ENCODE measurements at places on chromosomes 13 and 19. TPM values are rescaled to one million over a fixed set of nuclear protein-coding genes. Genes with fewer than 3 reads are reported as not detected.

GRCh38 chr19:42068756-42069571 is 1.0 kb downstream of the GRIK5 start:
- DNase-seq, result no peak

GRCh38 chr13:39341251-39341650 is 261.7 kb downstream of the LHFPL6 start:
- no peak for DNase-seq

GRCh38 chr13:30395192-30396158 is 26.8 kb upstream of the UBE2L5 start:
- peak; percentile 86 for DNase-seq

DNA sequence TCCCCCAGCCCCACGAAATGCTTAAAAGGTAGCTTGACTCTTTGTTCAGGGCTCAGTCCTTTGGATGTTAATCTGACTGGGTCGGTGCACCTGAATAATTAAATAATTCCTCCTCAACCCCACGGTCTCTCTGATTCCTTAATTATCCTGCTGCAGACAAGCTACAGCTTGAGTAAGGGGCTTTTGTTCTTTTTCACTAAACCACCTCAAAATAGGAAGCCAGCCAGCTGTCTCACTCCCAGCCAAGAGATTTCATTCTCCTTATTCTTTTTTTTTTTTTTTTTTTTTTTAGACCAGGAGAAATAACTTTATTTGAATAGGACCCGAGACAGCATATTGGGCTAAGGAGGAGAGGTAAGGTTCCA is 7.9 kb upstream of the FCGBP start:
- DNase-seq, result no peak

The REEP6 gene
- 2.1 TPM for polyA plus RNA-seq

The ZFP14 gene
- 0.29 TPM for polyA plus RNA-seq

Data from foreskin keratinocyte (primary cell).